SHP77 (cell line): ENCODE measurements at places on chromosomes 1 and 21.

- DNase-seq = no peak
Observed at GRCh38 chr1:109434484-109434883, 8.2 kb upstream of the PSMA5 start.

GRCh38 chr1:48249868-48250267 lies 27.4 kb downstream of the SLC5A9 start:
- DNase-seq = no peak

DNA sequence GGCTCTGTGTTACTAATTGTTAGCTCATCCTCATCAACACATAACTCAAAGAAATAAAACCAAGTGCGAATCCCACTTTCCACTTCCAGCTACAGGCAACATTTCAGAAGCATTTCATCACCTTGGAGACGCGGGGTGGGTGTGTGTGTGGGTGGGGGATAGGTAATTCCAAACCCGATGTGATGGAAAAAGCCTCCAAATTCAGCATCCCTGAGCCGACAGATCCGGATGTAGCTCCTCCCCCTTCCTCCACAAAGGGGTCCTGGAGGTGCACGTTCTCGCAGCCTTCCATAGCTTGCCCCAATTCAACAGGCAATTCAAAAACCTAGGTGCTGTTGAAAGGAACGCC lies 486 bp downstream of the HSPA13 start:
- no peak for DNase-seq

DNA sequence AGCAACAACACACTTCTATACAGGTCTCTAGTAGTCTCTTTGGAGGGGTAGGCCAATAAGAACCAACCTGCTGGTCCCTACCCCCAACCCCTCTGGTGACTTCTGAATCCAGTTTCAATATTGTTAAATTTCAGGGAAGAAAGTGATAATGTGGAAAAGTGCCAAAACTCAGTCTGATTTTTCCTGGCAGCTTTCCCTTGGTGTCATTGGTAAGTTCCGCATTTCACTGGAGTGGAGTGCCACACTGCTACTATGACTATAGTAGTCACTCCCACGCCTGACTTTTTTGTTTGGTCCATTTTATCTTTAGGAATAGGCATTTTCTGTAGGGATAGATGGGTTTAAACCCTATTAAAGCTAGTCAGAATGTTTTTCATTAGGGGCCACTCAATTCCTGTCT lies 5.7 kb upstream of the ARID1A start:
- DNase-seq = no peak

DNA sequence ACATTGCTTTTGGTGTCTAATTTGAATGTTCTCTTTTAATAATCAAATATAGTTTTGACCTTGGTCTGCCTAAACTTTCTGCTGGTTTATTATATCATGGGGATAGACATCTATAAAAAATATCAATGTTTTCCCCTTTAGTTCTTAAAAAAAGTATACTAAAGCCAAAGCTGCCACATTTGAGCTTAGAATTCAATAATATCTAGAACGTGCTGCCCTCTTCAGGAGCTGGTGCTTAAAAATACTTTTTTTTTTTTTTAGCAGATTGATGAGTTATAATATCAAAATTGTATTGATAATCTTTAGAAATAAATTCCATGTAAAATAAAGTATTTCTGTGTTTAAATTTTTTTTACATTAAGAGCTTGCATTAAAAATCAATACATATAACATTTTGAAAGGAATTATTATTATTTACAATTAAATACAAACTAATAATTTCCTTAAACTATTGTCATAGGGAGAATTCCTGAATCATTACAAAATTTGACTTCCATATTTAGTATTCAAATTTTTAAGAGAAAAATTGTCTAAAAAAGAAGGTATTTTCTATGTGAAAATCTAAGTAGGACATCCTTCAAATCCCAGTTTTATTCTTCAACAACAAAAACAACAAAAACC lies 40.1 kb upstream of the ADGRL2 start:
- DNase-seq = no peak

- no peak for DNase-seq
Observed at GRCh38 chr1:208108213-208108608, 136.0 kb downstream of the PLXNA2 start.

DNA sequence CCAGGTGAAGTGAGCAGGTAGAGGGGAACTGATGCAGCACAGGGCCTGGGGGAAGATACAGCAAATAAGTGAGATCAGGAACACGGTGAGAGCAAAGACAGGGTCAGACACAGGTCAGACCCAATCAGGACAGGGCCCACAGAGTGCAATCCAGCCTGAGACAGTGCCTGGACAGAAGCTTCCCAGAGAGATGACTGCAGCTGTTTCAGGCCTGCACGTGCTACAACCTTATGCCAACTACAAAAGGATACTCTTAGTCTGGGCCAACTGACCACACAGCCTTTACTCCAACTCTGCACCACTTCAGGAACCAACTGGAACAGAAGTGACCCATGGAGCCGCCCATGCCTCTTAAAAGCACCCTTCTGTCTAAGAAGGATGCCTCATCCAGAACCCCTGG lies 228.0 kb downstream of the TOMM20 start:
- no peak for DNase-seq

DNA sequence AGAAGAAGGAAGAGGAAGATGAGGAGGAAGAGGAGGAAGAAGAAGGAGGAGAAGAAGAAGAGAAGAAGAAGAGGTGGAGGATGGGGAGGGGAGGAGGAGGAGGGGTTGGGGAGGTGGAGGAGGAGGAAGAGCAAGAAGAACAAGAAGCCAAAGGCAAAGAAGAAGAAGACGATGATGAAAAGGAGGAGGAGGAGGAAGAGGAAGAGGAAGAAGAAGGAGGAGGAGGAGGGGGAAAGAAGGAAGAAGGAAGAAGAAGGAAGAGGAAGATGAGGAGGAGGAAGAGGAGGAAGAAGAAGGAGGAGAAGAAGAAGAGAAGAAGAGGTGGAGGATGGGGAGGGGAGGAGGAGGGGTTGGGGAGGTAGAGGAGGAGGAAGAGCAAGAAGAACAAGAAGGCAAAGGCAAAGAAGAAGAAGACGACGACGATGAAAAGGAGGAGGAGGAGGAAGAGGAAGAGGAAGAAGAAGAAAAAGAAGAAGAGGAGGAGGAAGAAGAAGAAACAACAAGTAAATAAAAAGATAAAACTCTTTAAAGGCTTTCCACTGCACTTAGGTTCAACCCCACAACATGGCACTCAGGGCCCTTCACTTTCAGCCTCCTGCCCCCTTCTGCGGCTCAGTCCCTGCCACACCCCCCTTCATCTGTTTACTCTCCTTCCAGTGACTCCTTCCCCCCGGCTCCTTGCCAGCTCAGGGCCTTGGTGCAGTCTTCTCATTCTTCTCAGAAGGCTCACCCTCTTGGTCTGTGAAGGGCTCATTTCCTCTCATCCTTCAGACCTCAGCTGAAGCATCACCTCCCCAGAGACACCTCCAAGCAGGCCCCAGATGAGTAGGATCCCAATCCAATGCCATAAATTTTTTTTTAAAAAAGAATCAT lies 114.0 kb downstream of the KCNN3 start:
- no peak for DNase-seq

GRCh38 chr1:73033640-73034039 lies 751.3 kb upstream of the NEGR1 start:
- DNase-seq = no peak

GRCh38 chr1:54885807-54886723 lies 930 bp downstream of the DHCR24 start:
- DNase-seq = no peak

GRCh38 chr1:62725255-62725654 lies 37.1 kb upstream of the DOCK7 start:
- no peak for DNase-seq

DNA sequence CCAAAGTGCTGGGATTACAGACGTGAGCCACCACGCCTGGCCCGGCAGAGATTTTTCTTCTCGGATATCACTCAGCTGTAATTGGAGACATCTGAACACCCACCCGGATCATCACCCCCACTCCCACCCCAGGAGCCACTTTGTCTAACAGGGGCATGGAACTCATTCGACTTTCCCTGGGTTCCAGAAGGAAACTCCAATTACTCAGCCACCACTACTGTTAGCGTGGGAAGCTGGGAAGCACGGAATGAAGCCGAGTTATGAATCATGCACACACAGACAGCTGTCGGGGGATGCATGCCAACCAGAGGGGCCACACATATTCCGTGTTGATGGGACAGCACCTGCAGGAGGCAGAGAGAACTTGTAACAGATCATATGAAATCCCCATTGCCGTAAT lies 85.2 kb downstream of the HLCS start:
- no peak for DNase-seq

DNA sequence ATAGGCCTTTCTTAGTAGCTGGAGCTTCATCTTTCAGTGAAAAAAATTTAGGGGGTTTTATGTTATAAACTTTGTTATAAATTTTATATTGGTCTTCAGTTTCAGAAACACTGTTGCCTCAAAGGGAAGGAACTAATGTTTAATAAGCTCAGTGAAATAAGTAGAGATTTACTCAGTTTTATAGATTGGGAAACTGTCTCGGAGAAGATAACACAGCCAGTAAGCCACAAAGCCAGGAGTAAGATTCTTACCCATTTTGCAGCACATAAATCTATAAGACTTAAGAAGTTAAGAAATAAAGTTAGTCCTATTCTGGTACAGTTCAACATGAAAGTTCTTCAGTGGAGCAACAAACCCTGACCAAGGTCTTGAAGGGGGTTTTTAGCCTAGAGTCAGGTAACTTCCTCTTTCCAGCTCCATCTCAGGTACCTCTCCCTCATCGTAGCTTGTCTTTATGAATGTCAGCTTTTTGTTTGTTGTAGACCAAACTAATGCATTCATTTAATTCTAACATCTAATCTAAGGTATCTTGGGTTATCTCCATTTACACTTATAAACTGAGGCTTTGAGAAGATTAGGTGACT lies 3.3 kb downstream of the KPNA6 start:
- DNase-seq = no peak

DNA sequence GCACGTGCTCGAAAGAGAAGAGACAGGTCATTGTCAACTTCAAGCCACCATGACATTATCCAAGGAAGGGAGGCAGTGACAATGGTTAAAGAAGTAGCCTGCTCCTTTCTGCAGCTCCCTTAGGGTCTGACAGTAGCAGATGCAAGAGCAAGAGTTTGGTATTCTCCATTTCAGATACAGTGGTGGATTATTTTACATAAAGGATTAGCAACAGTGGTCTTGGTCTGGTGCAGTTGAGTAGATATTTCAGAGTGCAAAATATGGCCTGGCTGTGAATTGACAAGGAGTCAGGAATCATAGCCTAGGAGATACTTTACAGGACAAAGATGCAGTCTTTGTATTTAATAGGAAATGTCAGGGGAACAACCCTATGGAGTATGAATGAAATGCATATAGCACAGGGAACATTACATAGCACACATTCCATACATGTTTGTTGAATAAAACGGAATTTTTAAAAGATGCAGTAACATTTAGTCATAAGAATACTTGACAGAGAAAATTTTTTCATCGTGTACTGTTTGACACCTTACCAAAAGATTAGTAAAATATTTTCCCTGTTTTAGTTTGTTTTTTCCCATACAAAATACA lies 41.8 kb downstream of the CHRM3 start:
- no peak for DNase-seq

DNA sequence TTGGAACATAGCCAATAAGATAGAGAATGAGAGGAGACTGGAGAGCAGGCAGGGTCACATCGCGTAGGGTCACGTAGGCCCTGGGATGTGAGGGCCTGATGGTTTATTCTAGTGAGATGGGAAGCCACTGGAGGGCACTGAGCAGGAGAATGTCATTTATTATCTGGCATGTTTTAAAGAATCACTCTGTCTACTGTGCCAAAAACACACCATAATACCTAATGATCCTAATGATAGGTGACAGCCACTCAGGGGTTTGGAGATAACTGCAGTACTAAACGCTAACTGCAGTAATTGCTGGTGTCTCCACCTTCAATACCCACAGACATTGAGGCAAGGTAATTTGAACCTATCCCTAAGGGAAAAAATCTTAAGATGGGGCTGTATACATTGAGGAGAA lies 185.4 kb downstream of the TTLL7 start:
- no peak for DNase-seq

GRCh38 chr1:20793236-20793635 lies 6.1 kb upstream of the HP1BP3 start:
- no peak for DNase-seq

GRCh38 chr1:18128298-18128697 lies 20.7 kb downstream of the IGSF21 start:
- no peak for DNase-seq

- no peak for DNase-seq
Observed at GRCh38 chr1:96259399-96259798, 462.2 kb upstream of the PTBP2 start.
